8988T (cell line): ENCODE measurements at places on chromosomes 4 and X.

DNA sequence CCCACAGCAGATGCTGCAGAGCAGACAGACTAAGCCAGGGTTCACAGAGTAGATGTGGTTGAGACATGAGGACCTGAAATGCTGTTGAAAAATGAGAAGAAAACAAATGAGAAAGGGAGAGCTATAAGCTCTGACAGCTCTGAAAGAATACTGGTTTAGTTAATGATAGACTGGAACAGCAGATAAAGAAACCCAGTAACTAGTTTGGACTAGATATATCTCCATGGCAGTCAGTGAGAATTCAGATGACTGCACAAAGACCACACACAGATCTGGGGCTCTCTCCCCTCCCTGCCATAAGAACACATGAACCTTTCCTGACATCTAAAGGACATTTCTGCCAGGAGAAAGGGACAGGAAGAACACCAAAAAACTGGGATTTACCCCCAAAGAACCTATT lies 8.2 kb downstream of the NAA11 start:
- no peak for DNase-seq

DNA sequence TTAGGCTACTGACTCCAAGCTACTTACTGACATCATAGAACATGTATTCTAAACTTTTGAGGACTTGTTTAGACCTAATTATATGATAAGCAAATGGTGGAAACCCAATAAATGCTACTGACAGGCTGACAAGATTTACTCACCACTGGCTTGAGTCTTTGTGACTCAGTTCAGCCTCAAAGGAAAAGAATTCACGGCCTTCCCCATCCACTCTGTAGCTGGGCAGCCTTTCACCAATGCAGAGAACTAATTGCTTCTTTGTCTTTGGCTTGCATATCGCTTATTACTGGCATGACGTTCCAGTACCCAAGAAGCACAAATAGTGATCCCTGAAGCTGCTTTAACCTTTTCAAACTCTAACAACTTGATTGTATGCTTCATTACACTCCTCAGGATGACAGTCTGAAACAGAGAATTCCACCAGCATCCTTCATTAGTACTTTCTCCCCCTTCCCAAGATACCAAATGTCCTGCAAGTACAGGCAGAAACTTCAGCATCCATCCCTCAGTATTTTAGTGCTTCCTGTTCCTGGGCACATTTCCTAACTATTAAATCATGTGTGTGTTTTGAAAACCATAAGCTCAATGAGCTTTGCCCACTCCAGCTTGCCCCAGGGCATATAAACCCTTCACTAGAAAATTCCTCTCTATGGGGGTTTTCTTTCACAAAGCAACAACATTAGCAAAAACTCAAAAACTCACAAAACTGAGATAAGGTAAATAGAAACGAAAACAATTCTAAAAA lies 298.1 kb upstream of the SLC7A11 start:
- no peak for DNase-seq

- DNase-seq: no peak
Observed at GRCh38 chrX:124726881-124727280, 380.5 kb downstream of the SH2D1A start.

DNA sequence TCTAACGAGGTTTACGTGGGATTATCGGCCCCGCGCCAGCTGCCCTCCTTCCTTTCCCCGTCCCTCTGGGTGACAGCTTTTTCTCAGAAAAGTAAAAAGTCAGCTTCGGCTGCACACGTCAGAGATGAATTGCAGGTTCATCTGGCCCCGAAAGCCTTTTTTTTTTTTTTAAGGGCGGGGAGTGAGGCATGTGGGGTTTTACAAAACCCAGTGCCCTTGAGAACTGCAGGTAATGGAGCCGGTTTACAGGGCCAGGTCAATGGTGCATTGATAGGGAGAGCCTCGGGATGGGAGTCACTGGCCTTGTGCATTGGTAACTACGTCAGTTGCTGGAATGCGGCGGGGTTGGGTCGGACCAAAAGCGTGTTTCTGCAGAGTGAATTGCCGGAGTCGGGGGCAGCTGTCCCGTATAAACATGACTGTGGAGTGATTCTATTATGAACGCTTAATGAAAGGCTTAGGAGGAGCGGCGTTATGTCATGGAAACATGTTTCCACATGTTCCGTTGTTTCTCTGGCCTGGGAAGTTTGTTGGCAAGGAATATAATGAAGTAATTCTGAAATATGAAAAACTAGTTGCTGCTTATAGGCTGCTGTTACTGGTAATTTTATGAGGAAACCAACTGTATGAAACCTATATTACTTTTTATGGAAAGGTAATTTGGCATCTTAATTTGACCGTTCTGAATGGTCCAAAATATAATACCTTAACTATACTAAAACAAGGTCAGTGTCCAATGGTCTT lies 1.1 kb downstream of the HSPA4L start:
- peak; percentile 14 for DNase-seq

- no peak for DNase-seq
Observed at GRCh38 chr4:13313856-13314255, 170.3 kb downstream of the RAB28 start.

DNA sequence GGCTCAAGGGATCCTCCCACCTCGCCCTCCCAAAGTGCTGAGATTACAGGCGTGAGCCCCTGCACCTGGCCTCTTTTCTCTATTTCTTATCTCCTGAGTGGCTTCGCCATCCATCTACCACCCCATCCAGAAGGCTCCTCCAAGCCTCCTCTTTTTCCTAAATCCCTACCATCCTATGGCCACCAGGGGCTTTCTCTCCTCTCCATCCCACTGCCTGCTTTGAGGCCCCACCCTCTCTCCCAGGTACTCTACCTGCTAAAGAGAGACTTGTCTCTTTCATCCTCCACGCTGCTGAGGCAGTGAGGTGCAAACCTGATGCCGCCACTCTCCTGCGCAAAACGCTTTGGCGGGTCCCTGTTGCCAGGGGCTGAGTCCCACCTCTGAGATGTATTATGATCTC lies 7.0 kb downstream of the RS1 start:
- DNase-seq: no peak
